ENCODE measurements at places on chromosomes 3 and 15.

GRCh38 chr3:71180524-71180923 lies 403.0 kb downstream of the FOXP1 start:
- no peak for DNase-seq

DNA sequence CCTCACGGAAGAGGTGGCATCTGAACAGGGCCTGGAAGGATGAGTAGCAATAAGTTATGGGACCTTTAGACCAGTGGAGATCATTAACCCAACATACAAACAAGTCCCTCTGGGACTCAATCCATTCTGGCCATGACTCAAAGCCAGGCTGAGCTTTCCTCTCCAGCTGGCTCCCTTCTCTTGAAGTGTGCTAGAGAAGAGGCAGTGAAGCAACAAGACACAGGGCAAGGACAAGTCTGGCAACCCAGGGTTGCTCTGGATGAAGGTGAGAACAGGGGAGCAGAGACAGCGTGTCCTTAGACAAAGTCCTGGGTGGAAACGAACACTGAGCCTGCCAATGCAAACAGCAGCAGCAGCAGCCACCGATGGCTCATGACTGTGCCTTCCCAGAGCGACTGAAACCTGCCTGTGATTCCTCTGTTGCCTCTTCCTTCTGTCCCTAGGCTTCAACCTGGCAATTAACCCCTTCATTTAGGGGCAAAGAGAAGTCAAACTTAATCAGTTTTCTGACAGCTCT lies 86.8 kb downstream of the BDH1 start:
- no peak for DNase-seq

GRCh38 chr3:127740136-127740915 lies 67.6 kb downstream of the ABTB1 start:
- no peak for DNase-seq

GRCh38 chr3:110311541-110311940 lies 760.1 kb upstream of the NECTIN3 start:
- DNase-seq, result no peak

GRCh38 chr3:88005066-88005465 lies 53.7 kb downstream of the CGGBP1 start:
- DNase-seq, result no peak

DNA sequence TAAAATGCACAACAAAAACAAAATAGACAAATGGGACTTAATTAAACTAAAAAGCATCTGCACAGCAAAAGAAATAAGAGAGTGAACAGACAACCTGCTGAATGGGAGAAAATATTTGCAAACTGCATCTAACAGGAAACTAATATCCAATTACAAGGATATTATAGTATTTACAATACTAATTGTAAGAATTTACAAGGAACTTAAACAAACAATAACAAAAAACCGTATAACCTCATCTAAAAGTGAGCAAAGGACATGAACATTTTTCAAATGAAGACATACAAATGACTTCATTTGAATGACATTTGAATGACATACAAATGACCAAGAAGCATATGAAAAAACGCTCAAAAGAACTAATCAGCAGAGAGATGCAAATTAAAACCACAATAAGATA lies 66.4 kb downstream of the CSNK1G1 start:
- DNase-seq, result no peak

DNA sequence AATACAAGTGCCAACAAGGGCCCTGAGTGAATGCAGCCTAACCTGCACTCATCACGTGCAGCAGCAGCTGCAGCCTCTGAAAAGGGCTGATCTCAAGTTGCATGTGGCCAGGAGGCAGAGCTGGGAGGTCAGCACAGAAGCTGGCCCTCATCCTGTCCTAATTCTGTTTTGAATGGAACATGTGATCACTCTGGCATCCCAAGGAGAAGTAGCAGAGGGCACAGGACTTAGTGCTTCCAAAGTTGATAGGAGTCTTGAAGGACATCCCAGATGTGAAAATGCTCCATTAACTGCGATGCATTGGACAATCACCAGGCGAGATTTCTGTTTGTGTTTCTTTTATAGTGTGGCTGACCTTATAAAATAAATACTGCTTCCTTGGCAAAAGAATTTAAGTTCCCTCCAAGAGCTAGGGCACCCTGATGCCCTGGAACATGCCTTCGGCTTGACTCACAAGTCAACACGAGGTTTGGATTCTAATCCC lies 31.6 kb upstream of the STAG1 start:
- no peak for DNase-seq

- DNase-seq, result no peak
These were observed 515.6 kb downstream of the ZIC1 start for GRCh38 chr3:147924755-147925154.

DNA sequence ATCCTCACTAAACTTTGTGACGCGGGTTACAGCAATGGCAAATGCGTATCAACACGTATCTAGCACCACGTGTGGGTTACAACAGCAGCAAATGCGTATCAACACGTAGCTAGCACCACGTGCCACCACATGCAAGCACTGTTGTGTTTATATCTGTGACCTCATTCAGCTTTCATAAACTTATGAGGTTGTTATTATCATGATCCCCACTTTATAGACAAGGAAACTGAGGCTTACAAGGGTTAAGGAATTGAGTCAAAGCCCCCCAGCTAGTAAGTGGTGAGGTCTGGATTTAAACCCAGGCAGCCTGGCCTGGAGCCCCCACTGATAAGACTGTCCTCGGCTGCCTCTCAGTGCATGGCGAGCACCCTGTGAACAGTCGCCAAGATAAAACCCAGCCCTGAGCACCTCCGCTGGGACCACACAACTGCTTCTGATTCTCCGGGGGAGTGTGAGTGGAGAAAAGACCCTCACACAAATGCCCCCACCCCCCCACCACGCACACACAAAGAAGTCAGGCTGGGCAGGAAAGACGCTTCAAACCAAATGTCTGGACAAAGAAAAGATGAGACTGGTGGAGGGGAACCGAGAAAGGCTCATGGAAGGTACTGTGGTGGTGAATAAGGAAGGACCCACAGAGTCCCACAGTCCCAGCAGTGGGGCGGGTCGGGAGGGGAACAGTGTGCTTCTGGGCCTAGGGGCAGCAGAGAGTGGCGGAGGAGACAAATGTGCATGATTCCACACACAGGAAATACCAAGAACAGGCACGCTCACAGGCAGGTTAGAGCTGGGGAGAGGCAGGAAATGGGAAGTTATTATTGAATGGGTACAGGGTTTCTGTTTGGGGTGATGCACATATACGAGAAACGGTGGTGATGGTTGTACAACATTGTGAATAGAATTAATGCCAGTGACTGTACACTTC lies 173.4 kb downstream of the XXYLT1 start:
- DNase-seq, result no peak

GRCh38 chr3:134362221-134362620 lies 12.0 kb downstream of the AMOTL2 start:
- DNase-seq, result no peak

- no peak for DNase-seq
These were observed 182.6 kb downstream of the ARRDC4 start for GRCh38 chr15:98143116-98143515.

GRCh38 chr15:77457191-77457904 lies 36.7 kb downstream of the HMG20A start:
- no peak for DNase-seq

DNA sequence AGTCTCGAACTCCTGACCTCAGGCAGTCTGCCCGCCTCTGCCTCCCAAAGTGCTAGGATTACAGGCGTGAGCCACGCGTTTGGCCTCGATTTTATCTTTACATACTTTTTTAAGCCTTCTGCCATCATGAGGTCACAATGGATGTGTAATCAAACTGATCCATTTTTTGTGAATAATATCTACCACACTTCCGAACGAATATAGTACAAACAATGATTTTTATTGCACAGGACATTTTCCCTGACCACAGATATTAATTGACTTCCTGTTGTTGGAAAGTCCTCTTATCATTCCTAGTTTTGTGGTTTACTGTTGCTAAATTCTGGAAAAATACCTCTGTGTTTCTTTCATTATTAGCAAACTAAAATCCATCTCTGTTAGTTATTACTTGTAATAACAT lies 68.9 kb downstream of the MINDY2 start:
- DNase-seq, result no peak

- DNase-seq, result no peak
These were observed 18.7 kb downstream of the CTSH start for GRCh38 chr15:78925956-78926743.

DNA sequence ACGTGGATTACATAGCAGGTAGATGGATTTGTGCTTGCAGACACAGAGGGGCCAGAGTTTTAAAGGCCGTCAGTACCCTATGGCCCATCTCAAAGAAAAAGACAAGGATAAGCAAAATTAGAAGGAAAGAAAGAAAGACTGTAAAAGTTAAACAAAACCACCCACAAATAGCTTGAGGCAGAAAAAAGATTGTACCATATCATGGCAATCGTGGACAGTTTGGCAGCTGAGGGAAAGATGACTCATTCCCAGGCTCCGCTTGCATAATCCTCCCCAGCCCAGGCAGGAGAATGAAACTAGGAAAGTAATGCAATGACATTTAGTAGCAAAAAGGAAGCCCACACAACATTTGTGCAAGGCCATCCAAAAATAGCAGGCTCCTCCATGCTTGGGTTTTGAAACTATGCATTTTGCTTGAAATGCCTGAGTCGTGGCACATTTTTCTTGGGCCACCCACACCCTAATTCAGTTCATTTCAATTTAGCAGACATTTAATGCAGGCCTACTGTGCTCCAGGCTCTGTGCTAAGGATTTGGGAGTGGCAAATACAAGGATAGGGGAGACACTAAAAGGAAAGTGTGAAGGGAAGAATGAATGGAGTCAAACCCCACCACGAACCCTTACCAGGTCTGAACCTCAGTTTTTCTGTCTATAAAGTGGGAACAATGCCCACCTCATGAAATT lies 40.9 kb upstream of the SMAD3 start:
- peak; percentile 33 for DNase-seq

- no peak for DNase-seq
These were observed 56.0 kb upstream of the MME start for GRCh38 chr3:155024006-155024638.

GRCh38 chr3:9602620-9603019 lies 46.7 kb upstream of the MTMR14 start:
- DNase-seq, result no peak

DNA sequence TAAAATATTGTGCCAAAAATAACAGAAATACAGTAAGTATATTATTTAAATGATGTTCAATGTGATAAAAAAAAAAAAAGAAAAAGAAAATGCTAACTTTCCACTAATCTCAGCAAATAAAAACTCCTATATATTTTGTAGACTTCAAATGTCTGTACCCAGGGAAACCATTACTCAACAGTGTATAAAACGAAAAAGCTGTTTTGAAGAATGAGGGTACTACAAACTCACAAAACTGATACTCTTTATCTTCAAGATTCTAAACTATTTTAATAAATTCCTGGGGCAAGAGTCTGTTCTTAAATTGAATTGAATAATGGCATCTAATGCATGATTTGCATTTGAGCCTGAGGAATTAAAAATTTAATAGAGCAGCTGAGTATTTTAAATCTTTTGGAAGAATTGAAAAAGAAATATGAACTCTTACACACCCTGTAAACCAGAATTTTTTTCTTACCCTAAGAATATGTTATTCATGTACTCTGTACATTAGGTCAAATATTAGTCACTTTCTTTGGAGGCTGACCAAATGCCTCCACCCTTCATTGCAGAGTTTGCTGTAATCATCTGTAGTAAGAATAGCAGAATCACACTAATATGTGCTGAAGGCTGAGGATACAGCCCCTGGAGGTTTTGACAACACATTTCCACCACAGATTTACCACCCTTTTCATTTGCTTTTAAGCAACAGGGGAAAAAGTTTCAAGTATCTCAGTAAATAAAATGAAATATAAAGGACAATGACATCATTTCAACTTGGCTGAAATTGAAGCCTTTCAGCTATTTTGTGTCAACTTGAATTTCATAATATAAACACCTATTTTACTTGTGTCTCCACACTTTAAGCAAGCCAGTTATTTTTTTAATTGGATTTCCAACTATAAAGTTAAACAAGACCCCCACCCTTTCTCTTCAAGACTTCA lies 79.7 kb downstream of the FBN1 start:
- DNase-seq, result no peak

GRCh38 chr3:181253796-181254195 lies 264.3 kb upstream of the DNAJC19 start:
- no peak for DNase-seq

GRCh38 chr3:117080872-117081271 lies 371.3 kb downstream of the TUSC7 start:
- DNase-seq, result no peak

DNA sequence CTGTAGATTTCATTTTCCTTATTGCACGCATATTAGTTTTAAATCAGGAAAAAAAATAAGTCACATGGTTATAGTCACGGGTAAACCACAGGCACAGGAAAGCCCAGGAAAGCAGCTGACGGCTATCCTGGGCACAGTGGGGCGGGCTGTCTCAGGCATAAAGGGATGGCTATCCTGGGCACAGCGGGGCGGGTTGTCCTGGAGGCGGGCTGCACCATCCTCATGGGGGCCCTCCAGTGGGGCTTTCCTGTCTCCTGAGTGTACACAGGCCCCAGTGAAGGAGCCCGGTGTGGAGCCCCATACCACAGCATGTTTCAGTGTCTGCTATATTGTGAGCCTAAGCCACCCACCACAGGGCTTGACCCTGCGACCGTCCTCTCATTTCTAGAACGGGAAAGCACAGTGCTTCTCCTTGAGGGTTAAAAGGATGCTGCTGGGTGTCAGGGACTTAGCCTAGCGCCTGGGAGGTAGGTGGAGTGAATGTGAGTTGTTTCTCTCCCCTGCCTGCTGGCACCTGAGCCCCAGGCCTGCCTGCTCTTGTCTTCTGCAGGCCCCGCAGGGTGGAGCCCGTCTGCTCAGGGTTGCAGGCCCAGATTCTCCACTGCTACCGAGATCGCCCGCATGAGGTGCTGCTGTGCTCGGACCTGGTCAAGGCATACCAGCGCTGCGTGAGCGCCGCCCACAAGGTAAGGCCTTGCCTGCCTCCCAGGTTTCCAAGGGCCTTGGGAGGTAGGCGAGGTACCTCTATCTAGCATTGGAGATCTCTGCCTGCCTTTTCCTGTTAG lies 25.9 kb upstream of the PLXNA1 start:
- DNase-seq, result no peak

DNA sequence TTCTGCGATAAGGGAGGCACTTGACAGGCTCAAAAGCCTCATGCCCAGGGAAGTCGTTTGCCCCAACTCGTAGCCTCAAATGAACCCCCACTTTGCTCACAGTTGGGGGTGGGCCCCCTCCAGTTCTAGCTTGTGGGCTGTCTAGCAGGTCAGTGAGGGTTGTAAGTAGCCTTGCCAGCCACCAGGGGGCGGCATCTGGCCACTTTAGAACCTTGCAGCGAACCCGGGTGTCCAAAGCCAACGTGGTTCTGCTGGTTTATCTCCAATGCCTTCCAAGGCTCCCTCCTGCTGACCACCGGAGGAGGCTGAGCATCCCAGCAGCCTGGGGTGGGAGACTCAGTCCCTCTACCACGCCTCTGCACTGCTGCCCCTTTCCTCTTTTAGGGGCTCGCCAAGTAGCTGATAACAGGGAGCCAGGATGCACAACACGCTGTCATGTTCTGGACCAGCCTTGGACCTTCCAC lies 9.2 kb upstream of the RBSN start:
- peak; percentile 50 for DNase-seq

DNA sequence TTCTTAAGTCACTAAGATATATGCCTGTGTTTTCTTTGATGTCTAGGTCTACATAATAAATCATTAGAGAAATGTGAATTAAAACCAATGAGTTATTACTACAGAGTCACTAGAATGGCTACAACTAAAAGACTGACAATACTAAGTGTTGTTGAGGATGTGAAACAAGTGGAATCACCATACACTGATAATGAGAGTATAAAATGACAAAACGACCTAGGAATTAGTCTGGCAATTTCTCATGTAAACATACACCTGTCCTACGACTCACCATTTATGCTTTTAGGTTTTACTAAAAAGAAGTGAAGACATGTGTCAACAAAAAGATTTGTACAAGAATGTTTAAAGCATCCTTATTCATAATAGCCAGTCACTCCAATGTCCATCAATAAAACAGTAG lies 75.2 kb upstream of the SATB1 start:
- no peak for DNase-seq

GRCh38 chr3:42591811-42592210 lies 1.2 kb downstream of the SS18L2 start:
- DNase-seq, result no peak
